LHCN-M2 (cell line): ENCODE measurements at places on chromosomes 7 and 10. TPM values are rescaled to one million over a fixed set of nuclear protein-coding genes. Genes with fewer than 3 reads are reported as not detected.

DNA sequence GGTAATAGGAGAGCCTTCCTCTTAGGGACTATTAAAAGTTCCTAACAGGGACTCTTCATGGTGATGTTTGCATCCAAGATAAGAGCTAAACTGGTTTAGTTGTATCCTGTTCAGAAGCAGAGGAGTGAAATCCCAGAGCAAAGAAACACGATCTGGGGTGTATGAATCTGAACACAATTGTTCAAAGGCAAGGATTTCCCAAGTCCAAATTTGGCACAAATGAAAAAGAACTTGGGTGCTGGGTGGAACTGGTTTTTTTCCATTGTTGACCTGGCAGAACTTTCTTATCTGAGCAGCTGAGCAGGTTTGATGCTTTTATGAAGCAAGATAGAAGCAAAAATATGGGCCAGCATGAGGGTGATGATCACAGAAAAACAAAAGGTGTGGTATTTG, 6.0 kb downstream of the AGFG2 start:
- DNase-seq, result peak; percentile 46

DNA sequence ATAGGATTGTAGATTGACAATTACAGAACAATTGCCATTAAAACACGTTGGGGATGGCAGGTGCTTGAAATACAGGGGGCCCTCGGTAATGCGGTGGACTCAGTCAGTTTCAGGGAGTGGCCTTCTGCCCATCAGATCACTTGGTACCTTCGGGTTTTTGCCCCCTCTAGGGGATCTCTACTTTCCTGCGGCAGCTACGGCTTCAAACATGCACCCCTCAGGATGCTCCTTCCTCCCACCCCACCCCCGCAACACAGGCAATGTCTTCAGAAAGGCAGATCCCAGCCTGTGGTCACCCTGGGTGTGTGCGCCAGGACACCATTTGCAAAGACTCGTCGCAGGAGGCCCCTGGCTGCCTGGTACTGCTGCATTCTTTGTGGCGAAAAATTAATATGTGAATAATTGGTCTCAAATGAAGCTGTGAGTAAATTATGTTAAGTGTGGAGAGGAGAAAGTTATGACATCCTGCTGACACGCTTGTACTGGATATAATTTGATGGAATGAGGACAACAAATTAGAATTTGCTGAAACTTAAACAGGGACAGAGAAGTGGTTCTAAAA, 431.0 kb upstream of the MKI67 start:
- DNase-seq, result no peak

DNA sequence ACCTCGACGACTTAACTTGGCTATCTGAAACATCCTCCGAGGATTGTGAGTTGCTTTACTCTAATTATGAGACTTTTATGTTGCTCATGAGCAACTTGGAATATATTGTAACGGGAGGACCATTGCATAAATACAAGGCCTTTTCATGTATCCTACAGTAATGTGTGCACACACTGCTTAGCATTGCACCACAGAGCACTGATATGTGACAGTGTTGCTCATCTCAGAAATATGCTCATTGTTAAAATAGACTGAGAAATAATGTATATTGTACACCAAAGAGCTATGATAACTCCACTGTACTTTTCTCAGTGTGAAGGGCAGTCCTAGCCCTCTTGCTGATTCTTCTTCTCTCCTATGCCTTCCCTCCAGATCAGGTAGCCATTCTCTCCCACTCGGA, 102.8 kb upstream of the CDK13 start:
- DNase-seq, result no peak

- no peak for DNase-seq
Observed at GRCh38 chr10:49081547-49082275, 33.6 kb downstream of the VSTM4 start.

GRCh38 chr10:113113241-113113640, 163.2 kb downstream of the TCF7L2 start:
- DNase-seq, result no peak

DNA sequence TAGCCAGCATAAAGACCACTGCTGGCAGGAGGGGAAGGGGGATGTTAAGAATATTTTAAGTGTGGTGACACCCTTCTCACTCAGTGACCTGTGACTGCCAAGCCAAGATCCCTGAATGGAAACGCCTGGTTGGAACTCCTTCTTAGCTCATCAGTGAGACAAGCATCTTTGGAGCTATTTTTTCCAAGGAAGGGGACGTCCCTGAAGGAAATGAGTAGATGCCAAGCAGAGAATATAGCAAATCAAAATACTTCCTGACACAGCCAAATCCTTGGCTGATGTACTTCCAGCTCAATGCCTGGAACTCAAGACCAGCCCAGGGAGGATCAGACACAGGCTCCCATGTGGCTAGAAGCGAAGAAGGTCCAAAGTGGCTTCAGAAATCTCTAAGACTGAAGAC, 82.2 kb downstream of the SORBS1 start:
- no peak for DNase-seq

GRCh38 chr7:97835296-97836138, 36.7 kb downstream of the ASNS start:
- peak; percentile 64 for DNase-seq

DNA sequence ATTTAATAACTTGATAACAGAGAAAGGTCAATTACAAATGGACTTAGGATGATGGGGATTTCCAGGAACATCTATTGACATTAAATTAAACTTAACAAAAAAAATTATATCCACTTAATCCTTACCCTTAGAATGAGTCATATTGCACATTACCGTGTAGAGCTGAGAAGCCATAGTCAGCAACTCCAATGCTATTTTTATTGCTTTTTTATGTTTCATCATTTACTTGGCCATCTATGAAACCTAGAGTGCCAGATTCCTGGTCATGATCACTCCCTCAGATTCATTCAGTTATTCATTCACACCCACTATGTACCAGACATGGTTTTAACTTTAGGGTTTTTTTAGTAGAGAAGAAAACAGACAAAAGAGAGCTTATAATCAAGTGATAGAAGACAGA, 1180.4 kb downstream of the CNTNAP2 start:
- no peak for DNase-seq

DNA sequence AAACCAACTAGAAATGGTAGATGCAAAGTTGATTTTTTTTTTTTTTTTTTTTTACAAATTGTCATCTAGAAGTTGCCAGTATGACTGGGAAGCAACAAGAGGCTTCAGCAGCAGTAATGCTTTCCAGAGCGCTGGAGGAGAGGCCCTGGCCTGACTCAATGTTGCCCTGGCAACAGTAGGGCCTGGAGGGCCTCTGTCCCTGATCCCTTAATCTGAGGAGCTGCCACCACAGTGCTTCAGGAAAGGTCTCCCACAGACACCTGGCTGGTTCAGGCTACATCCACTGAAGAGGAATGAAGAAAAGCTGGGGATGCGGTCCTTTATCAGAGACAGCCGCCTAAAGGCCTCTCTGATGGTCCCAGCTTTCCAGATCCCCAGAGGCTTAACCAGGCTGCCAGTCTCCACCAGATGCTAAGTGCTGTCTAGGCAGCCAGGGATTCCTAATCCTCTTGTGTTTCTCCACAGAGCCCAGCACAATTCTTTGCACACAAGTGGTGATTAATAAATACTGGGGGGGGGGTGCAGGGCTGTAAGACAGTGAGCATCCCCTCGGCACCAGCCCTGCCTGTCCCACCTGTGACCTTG, 33.7 kb downstream of the ZNF777 start:
- DNase-seq, result no peak

DNA sequence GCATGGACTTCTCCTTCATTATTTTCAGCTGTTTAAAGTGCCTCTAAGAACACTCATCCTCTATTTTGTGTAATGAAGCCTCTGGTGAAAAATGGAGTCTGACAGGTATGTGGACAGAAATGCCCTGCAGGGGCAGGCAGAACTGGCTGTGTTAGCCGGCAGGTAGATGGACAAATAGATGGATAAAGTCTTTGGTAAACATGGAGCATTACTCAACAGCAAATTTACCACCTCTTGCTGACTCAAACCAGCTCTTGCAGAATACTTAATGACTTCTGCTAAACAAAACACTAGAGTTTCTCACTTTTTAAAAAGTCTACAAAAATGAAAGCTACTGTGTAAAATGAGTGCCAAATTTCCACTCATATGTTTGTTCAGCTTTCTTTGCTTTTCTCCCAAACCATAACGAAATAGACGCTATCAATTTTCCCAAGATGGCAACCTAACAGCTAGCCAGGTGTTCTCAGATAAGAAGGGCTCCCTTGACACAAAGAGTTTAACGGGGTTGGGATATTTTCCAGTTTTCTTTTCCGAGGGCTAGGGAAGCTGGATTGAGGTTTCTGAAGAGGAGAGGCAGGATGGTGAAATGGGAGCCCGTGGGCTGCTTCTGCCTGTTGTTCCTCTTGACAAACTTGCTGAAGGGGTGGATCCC, 71.9 kb upstream of the HABP2 start:
- DNase-seq, result no peak

GRCh38 chr7:7970531-7971307, 2.1 kb downstream of the GLCCI1 start:
- DNase-seq, result peak; percentile 23

DNA sequence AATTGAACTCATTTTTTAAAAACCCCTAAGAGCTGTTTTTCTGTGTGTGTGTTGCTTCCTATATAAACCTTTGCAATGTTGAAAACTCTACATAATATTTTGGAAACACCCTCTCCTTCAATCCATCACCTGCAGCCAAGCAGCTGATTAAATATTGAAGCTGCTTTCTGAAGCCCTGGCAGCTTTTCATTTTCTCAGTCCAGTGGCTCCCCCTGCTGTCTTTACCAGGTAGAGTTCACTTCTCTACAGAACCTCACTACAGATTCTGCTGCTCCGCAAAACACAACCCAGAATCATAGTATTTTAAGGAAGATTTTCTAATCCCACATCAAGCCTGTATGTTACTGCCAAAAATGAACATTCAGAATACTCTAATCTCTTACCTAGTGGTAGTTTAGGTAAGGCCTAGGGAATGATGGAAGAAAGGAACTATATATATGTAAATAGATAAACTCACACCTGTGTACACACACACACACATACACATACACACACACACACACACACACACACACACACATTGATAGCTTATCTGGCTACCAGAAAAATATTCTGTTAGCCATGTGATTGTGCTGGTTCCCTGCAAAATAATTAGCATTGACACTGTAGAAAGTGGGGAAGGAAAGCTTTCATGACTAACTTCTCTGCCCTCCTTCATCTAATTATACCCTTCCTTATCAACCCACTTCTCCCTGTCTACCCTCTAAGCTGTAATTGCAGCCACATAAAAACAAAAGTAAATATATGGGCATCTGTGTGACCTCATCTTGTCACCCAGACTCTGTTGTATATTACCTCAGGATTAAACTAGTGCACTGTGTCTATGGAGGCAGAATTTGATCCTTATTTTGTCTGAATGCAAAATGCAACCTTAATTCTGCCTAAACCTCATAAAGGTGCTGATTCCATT, 229.5 kb upstream of the FZD1 start:
- DNase-seq, result peak; percentile 68

- no peak for DNase-seq
Observed at GRCh38 chr7:142696456-142697179, 52.7 kb upstream of the PRSS1 start.

GRCh38 chr7:8200316-8200715, 61.7 kb downstream of the ICA1 start:
- no peak for DNase-seq

GRCh38 chr10:11189582-11190376, 172.1 kb downstream of the CELF2 start:
- no peak for DNase-seq

- DNase-seq, result no peak
Observed at GRCh38 chr10:119100434-119101238, 3.3 kb upstream of the DENND10 start.

- no peak for DNase-seq
Observed at GRCh38 chr10:32980242-32980557, 22.2 kb upstream of the ITGB1 start.

DNA sequence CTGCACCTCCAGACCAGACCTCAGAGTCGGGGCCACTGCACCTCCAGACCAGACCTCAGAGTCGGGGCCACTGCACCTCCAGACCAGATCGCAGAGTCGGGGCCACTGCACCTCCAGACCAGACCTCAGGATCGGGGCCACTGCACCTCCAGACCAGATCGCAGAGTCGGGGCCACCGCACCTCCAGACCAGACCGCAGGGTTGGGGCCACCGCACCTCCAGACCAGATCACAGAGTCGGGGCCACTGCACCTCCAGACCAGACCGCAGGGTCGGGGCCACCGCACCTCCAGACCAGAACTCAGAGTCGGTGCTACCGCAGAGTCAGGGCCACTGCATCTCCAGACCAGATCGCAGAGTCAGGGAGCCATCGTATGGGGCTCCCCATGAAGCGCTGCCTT, 105.9 kb downstream of the ACTR3B start:
- no peak for DNase-seq

DNA sequence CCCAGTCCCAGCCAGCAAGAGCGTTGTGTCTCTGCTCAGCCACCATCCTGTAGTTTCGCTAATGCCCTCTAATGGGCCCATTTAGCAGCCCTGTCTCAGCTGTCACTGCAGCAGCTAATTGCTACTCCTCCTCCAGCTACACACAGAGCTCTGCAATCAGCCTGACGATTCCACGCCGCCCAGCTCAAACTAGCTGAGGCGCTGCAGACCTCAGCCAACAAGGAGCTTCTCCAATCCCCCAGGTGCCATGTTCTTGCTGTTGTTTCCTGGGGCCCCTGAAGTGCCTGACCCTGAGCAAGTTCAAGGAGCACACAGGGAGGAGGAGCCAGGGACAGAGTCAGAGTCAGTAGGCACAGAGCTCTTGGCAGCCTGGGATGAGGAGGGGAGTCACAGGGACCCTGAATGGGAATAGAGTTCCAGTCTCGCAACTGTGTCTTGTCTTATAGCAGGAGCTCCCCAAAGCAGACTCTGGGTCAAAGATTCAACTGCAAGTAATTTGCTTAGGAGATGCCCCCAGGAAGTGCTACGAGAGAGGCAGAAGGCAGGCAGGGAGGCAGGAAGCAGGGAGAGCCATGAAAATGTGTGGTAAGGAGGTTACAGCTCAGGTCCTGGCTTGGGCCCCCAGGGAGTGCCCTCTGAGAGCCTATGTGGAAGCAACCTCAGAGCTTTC, 135.8 kb upstream of the UNC5B start:
- DNase-seq, result no peak

GRCh38 chr7:86282014-86282682, 361.6 kb upstream of the GRM3 start:
- no peak for DNase-seq

Gene MBL2
- total RNA-seq, result not detected in 2 replicates

Gene MGMT
- total RNA-seq, result 29.5 and 33.2 TPM in 2 replicates

Gene PKD2L1
- not detected in 2 replicates for total RNA-seq

Gene RALA
- total RNA-seq, result 17.0 and 18.3 TPM in 2 replicates

Gene TMEM236
- under 0.01 TPM in 2 replicates for total RNA-seq
